Forelimb muscle (tissue), 1 donor: ENCODE measurements at places on chromosomes 2 and 18. TPM values are rescaled to one million over a fixed set of nuclear protein-coding genes. Genes with fewer than 3 reads are reported as not detected.

DNA sequence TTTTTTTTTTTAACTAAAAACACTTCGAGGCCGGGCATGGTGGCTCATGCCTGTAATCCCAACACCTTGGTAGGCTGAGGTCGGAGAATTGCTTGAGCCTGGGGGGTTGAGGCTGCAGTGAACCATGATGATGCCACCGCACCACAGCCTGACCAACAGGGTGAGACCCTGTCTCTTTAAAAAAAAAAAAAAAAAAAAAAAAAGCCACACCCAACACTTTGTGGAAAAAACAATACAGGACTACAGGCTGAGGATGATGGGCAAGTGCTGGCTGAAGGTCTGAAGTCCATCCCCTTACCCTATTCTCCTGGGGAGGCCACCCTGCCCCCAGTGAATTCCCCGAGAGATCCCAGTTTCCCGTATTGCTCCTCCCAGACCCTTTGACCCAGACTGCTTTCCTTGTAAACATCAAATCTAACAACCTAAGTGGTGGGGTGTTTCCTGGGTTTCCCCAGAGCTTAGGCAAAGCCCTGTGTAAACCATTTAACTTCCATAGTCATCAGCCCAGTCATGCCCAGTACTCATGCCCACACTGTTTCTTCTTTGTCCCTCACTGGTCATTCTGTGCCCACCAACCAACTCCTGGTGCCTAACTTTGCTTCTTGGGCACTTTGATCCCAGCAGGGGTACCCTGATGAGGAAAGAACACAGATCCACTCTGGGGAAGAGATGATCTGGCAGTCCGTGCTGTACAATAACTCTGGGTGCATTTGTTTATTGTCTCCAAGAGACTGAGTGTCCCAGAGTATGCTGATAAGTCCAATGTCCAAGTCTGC, 5.8 kb upstream of the TMEM37 start:
- DNase-seq, result no peak

DNA sequence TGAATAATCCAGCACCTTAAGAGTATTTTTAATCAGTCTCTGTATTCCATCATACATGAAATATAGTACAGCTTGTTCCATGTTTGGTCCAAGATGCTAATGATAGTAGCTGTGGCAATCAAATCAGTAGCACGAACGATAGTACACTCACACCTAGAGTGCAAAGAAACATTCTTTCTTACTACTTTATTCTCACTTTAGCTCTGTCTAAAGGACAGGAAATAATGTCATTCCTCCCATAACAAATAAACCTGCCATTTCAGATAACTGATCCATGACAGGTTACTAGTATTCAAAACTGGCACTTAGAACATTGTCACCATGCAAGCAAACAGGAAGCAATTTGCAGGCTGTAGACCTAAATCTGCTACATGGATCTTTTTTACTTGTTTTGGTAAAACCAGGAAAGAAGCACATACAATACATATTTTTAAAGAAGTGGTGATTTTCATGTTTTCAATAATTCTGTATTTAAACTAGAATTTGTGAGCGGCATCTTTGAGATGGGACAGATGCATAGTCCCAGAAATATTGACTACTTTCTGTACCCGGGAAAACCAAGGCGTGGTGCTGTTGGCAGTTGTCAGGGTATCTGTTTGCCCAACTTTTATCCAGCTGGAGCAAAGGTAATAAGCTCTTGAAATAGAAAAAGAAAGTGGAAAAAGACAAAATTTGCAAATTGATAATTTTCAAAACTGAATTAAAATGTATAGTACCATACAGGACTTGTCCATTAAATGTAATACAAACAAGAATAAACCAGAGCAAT, 49.5 kb downstream of the IKZF2 start:
- no peak for DNase-seq

- DNase-seq, result no peak
These were observed 55.5 kb downstream of the MAP4K4 start for GRCh38 chr2:101752716-101753616.

GRCh38 chr2:39996653-39997080, 217.6 kb upstream of the THUMPD2 start:
- DNase-seq, result no peak

GRCh38 chr18:22690556-22690955, 242.6 kb upstream of the RBBP8 start:
- no peak for DNase-seq

DNA sequence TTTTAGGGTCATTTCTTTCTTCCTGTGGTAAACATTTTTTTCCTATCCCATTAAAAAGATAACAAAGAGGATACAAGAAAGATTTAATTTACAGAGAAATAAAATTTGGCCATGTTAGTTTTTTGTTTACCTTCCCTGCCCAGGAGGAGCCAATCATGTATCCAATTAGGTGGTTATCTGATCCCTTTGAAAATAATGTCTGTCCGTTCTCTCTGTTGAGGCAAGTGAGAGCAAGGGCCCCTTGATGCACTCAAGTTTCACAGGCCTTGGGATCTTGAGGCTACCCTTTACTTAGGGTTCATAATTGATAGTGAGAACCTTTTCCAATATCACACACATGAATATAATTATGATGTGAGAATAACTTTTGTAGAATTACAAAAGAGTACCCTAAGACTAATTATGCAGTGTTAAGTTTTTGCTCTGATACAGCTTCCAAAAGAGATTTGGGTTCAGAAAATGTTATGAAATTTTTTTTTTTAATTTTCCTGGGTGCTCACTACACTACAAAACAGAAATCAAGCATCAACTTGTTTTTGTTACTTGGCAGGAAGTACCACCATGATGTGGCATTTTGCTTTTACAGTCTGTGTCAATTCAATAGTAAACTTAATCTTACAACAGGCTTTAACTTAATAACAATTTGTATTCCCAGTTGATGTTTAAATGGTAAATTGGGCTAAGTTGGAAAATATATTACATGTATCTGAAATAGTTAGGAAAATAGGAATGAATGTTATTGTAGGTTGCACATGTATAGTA, 42.0 kb downstream of the AFTPH start:
- no peak for DNase-seq

GRCh38 chr2:238728330-238729260, 119.3 kb upstream of the TWIST2 start:
- peak; percentile 93 for DNase-seq

TNFRSF11A gene
- 2.8 TPM for polyA plus RNA-seq

LIPG gene
- polyA plus RNA-seq, result 4.4 TPM
